ENCODE measurements at places on chromosomes 1 and 21.

GRCh38 chr1:83816836-83817235 is 182.1 kb downstream of the TTLL7 start:
- DNase-seq = no peak

DNA sequence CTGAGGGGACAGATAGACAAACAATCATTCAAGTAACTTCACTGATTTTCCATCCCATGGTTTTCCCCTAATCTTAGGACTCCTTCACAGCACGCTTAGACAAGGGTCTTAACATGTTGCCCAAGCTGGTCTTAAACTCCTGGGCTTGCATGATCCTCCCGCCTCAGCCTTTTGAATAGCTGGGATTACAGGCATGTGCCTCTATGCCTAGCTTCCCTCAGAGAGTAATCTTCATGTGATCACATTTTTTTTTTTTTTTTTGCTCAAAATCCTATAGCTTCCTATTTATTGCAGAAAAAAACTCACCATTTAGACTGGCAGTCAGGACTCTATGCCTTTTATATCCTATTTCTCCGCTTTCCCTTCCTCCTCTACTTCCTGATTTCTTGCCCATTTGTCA is 90.4 kb upstream of the DPH5 start:
- no peak for DNase-seq

DNA sequence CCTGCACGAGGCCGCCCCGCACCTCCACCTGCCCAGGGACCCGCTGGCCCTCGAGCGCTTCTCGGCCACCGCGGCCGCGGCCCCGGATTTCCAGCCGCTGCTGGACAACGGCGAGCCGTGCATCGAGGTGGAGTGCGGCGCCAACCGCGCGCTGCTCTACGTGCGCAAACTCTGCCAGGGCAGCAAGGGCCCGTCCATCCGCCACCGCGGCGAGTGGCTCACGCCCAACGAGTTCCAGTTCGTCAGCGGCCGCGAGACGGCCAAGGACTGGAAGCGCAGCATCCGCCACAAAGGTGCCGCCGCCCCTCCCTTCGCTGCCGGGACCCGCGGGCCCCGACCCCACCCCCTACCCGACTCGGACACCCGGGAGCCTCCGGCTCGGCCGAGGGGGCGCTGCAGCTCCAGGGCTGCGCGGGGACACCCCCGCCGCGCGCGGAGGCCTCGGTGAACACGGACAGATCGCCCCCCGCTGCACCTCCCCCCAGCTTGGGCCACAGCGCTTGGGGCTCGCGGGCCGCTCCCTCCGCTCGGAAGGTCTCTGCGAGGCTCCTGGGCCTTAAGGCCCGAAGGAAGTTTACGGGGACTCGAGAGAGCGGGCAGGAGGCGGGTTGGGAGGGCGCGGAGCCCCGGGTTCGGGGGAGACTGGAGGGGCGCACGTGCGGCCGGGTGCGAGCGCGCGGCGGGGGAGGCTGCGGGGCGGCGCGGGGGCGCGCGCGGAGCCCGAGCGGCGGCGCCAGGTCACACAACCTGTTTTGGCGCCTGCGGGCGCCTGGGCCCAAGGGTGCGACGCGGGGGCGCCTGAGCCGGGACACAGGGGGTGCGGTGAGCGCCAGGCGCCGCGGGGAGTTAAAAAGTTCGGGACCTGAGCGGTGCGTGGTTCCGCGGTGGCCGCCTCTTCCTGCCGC is 1.2 kb downstream of the SAMD11 start:
- no peak for DNase-seq

DNA sequence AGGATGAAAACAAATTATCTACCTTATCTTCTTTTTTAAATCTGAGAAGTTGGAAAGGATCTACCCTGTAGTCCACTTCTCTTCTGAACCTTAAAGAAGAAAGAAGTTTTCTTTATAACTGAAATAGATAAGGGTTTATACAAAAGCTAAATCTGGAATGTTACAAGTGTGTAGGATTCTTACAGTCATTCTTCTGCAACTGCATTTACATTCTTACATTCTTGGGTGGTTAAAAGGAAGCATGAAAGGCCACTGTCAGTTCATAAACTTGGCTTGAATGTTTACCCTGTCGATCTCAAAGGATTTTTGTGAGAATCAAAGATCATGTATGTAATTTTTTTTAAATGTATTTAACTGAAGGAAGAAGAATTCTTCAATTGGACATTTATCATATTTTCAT is 142.1 kb upstream of the BRINP3 start:
- DNase-seq = no peak

GRCh38 chr1:160740133-160740688 is 1.2 kb downstream of the SLAMF7 start:
- no peak for DNase-seq

DNA sequence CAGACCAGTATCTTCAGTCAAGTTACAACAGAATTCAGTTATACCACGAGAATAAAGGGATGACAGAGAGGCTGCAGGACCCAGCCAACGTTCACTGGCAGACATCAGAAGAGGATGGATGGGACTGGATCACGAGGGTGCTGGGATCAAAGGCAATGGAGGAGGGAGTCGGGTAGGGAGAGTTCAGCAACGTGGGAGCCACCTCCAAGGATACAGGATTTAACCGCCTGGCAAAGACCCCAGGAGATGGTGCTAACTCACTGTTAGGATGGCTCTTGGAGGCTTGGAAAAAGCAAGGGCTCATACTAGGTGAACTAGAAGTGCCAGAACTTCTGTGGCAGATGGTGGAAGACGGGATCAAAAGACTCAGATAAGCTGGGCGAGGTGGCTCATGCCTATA is 99.1 kb upstream of the DISP3 start:
- DNase-seq = no peak

- DNase-seq = no peak
Measured at GRCh38 chr1:113940365-113941244, 11.5 kb downstream of the HIPK1 start.

Measured in anterior cingulate cortex (tissue), 58 donors.